ENCODE measurements at places on chromosomes 2 and 18. TPM values are rescaled to one million over a fixed set of nuclear protein-coding genes. Genes with fewer than 3 reads are reported as not detected.

The ZNF804A gene
- 0.03 TPM for polyA plus RNA-seq

The DTNB gene
- 44.4 TPM for polyA plus RNA-seq

The UGT1A7 gene
- polyA plus RNA-seq, result 3.4 TPM

The AMER3 gene
- 0.61 TPM for polyA plus RNA-seq

The CDH20 gene
- polyA plus RNA-seq, result 0.15 TPM

The FOXI3 gene
- not detected for polyA plus RNA-seq

The PPP1R1C gene
- polyA plus RNA-seq, result 1.6 TPM

The OLA1 gene
- 76.4 TPM for polyA plus RNA-seq

The CD8B gene
- polyA plus RNA-seq, result 9.3 TPM

The NPAS2 gene
- 13.1 TPM for polyA plus RNA-seq

The BOLL gene
- polyA plus RNA-seq, result not detected

The FAM124B gene
- polyA plus RNA-seq, result 0.25 TPM

The FOXD4L1 gene
- not detected for polyA plus RNA-seq

The CTLA4 gene
- 1.1 TPM for polyA plus RNA-seq

The TRIM43 gene
- 0.25 TPM for polyA plus RNA-seq

The SPP2 gene
- polyA plus RNA-seq, result not detected

The DUSP19 gene
- polyA plus RNA-seq, result 1.7 TPM

The EFHD1 gene
- 6.4 TPM for polyA plus RNA-seq

The RESP18 gene
- polyA plus RNA-seq, result not detected

The SNORC gene
- polyA plus RNA-seq, result 7.5 TPM

The GRHL1 gene
- polyA plus RNA-seq, result 2.0 TPM

The POTEI gene
- polyA plus RNA-seq, result not detected

The C2orf66 gene
- 0.05 TPM for polyA plus RNA-seq

The CSRNP3 gene
- polyA plus RNA-seq, result 0.31 TPM

The GALNT3 gene
- polyA plus RNA-seq, result 16.2 TPM

The SH3RF3 gene
- polyA plus RNA-seq, result 2.3 TPM

The CDH7 gene
- polyA plus RNA-seq, result not detected

The HMSD gene
- polyA plus RNA-seq, result 0.10 TPM

The GPD2 gene
- polyA plus RNA-seq, result 8.7 TPM

The SP140 gene
- 2.2 TPM for polyA plus RNA-seq

The DNAH7 gene
- 0.15 TPM for polyA plus RNA-seq

The MERTK gene
- 5.7 TPM for polyA plus RNA-seq

The EFR3B gene
- polyA plus RNA-seq, result 0.10 TPM

The KCNJ3 gene
- polyA plus RNA-seq, result 0.25 TPM

The EGR4 gene
- not detected for polyA plus RNA-seq

The MAL gene
- polyA plus RNA-seq, result 14.8 TPM

The AKAIN1 gene
- polyA plus RNA-seq, result not detected

The DYNC2LI1 gene
- 17.8 TPM for polyA plus RNA-seq

The CNTNAP5 gene
- not detected for polyA plus RNA-seq

The CHAC2 gene
- 6.6 TPM for polyA plus RNA-seq

The LIMS2 gene
- 66.6 TPM for polyA plus RNA-seq

The TCF23 gene
- not detected for polyA plus RNA-seq

The SERPINB2 gene
- 0.46 TPM for polyA plus RNA-seq
